ENCODE measurements at places on chromosomes 12 and 14.
A peak's percentile ranks its signal among the peaks of the same experiment; 100 is the strongest.

DNA sequence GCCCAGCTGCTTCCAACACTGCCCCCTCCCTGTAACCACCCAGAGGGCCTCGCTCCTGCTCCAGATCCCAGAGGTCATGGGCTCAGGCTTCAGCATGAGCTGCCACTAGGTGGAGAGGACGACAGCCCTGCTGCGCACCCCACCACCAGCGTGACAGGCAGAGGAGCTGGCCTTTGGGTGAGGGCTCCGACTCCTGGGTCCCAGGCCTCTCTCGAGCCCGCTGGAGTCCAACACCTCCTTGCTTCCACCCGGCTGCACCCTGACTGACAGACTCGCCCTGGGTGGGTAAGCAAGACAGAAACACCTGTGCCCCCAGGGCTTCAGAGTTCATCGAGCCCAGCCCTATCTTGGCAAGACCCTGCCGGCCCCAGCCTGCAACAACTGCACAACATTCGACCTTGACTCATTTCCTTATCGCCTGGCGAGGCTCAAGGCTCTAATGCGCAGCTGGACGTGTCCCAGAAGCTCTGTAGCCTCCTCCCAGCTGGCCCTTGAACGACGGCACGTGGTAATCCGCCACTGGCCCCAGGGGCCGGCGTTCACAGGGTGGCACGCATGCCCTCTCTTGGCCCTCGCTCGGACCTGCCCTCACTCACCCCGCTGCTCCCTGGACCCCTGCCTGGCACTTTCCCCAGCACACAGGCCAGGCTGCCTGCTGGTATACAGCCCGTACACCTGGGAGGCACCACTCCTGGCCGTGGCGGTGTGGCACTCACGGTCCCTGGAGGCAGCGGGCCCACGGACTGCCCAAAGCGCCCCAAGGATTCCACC, 28.0 kb downstream of the VPS37B start:
- no peak for DNase-seq

GRCh38 chr14:99195602-99196309, 76.2 kb downstream of the BCL11B start:
- DNase-seq: no peak

DNA sequence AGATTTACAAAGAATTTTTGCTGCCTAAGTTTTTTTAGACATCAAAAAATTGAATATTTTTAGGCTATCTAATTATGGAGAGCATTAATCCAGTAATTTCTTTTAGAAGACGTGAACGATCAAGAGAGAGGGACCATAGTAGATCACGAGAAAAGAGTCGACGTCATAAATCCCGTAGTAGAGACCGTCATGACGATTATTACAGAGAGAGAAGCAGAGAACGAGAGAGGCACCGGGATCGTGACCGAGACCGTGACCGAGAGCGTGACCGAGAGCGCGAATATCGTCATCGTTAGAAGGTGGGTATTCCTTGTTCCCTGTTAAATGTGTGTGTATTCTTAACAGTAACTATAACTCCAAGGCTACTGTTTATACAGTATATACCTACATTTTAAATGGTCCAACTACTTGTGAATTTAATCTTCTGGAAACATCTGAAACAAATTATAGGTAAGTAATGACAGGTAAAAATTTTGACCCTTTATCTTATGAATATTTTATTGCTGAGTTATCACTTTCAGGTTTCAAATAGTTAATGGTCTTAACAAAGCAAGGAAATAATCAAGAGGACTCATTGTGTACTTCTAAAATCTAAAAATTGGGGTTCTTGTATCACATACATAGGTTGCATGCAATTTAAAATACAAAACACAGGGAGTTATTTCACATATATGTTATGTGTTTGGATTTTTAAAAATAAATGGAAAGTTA, 23.1 kb downstream of the CPSF6 start:
- DNase-seq: no peak

- DNase-seq: no peak
Measured at GRCh38 chr12:85588221-85588620, 248.0 kb downstream of the RASSF9 start.

GRCh38 chr14:73463411-73463810, 5.1 kb upstream of the NUMB start:
- DNase-seq: no peak

DNA sequence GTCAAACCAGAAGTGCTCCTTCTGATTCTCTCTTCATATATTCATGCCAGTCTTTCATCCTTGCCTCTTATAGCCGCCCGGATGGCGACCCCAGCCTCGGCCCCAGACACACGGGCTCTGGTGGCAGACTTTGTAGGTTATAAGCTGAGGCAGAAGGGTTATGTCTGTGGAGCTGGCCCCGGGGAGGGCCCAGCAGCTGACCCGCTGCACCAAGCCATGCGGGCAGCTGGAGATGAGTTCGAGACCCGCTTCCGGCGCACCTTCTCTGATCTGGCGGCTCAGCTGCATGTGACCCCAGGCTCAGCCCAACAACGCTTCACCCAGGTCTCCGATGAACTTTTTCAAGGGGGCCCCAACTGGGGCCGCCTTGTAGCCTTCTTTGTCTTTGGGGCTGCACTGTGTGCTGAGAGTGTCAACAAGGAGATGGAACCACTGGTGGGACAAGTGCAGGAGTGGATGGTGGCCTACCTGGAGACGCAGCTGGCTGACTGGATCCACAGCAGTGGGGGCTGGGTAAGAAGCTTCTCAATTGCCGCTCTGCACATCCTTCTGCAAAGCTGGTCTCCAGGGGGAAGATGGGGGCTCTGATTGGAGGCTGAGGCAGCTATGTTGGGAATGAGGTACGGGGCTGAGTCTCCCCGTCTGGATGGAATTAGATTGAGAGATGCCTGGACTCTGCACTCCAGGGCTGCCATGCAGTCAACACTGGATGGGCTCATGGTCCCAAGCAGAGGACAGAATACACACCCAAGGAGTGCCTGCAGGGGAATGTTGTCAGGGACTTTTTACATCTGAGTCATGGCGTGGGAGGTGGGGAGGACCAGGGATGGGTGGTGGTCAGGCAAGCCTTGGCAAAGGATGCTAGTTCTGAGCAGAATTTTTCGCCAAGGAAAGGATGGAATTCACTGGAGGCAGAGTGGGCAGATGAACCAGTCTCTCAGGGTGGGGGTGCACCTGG, 1.3 kb downstream of the BCL2L2 start:
- no peak for DNase-seq

DNA sequence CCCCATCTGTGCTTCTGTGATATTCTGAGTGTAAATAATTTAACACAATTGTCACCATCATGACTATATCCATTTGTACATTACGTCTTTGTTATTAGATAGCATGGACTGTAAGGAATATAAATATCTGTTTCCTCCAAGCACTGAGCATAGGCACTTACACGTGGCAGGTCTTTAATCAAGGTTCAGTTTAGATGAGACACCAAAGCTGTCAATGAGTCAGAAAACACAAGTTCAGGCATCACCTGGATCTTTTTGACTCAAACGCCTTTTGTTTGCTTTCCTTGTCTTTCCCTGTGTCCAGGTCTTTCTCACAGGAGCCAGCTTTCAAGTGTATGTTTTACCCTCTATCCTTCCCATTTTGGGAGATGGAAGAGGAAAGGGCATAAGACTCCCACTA, 163.2 kb upstream of the CCDC198 start:
- no peak for DNase-seq

DNA sequence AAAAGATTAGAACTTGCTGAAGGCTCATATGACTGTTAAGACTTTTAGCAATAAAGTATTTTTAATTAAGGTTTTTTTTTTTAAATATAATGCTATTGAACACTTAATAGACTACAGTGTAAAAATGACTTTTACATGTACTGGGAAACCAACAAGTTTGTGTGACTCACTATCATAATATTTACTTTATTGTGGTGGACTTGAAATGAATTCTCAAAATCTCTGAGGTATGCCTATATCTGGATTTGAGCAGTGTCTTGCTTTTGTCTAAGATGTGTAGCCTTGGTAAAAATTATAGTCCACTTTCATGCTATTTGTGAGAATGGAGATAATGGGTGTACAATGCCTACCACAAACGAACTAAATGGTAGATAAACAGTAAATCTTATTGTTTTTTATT, 33.9 kb upstream of the NAV3 start:
- DNase-seq: no peak

DNA sequence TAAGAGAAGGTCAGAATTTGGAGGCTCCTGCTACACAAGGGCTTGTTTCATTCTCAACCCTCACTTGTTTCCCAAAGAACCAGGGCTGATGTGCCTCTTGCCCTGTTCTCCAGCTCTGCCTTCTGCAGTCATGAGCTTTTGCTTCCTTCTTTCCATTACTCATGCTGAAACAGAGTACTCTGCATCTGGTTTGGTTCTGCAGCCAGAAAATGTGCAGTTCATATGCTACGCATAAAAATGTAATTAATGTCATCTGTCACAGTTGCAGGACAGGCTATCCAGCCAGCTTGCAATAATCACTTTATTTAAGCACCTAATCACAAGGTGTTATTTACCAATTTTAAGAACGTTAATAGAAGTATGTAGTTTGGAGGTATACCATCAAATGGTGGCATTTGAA, 150.2 kb downstream of the SRGAP1 start:
- DNase-seq: no peak

GRCh38 chr12:103498990-103499389, 3.2 kb upstream of the C12orf42 start:
- no peak for DNase-seq

GRCh38 chr12:56520506-56520905, 1.1 kb upstream of the RBMS2 start:
- DNase-seq: no peak

DNA sequence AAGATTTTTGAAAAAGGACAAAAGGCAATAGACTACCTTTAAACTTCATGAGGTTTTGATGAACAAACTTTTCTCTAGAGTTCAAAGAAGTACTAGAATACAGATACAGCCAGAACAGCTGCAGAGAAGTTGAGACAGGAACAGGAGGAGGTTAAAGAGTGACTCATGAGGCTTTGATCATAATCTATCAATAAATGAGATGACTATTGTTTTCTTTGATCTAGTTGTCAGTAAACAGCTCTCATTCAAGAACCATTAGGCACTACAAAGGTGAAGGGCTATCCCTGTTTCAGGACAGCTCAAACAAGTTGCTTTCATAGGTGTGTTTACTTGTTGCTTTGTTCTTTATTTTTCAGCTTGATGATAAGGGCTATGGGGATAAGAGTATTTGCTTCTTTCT, 2.4 kb downstream of the WASHC3 start:
- DNase-seq: no peak

GRCh38 chr12:32292151-32292550, 107.2 kb upstream of the FGD4 start:
- DNase-seq: no peak

DNA sequence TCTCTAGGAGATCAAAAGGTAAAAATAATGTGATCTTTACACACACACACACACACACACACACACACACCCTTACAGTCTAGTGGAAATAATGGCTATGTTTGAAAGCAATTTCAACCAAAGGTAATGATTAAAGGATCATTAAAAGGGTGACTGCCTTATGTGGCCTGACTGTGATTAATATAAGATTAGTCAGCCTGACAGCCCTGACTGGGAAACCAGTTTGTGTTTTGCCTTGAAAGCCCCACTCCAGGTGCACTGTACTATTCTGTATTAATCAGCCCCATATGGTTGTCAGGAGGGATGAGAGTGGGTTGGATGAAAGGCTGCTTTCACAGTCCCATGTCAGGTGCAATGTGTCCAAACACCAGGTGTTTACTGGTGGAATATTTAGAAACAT, 10.5 kb downstream of the RASSF9 start:
- DNase-seq: no peak

DNA sequence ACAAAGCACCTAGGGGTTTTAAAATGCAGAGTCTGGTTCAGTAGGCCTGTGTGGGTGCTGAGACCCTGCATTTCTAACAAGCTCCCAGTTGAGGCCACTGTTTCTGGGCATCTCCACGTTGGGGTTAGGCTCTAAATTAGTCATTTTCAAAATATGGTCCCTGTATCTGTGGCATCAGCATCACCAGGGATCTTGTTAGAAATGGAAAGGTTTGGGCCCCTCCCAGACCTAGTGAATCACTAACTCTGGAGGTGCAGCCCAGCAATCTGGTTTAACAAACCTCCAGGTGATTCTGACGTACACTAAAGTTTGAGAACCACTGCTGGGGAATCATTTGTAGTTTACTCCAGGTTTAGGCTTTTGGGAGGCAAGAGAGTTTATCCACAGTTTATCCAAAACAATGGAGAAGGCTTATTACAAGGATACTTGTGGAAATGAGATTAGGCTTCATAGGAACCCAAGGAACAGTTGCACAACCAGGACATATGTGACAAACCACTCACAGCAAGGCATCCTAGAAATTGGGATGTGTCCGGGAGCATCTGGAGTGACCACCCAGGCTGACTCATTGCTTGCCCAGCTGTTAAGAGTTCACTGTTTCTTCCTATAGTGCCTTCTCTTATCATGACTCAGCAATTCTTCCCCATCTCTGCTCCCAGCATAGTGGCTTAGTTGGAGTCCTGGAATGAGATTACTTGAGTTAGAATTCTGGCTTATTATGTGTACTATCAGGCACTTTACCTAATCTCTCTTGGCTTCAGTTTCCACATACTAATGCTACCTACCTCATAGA, 71.6 kb upstream of the STXBP6 start:
- no peak for DNase-seq

DNA sequence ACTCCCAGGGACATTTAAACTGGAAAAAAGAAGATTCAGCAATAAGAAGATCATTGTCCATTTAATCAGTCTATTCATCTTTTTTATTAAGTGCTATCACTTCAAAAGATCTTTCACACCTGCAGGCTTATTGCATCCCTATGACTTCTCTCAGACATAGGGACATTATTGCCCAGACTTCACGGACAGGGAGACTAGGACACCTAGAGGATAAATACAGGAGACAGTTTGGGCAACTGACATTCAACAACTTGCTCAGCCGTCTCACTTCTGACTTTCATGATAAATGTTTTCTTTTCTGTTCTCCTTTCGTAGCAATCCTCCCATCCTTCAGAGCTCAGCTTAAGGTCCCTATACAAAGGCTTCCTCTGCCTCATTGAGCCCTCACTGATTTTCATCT, 84.3 kb downstream of the TMEM30B start:
- DNase-seq: no peak

- peak; percentile 72 for DNase-seq
Measured at GRCh38 chr14:91228112-91229004, 16.1 kb downstream of the GPR68 start.

GRCh38 chr12:95385246-95386035, 88.5 kb upstream of the METAP2 start:
- no peak for DNase-seq

GRCh38 chr12:109518820-109519665, 41.6 kb downstream of the UBE3B start:
- peak; percentile 53 for DNase-seq

GRCh38 chr14:23132970-23133369, 13.9 kb upstream of the CEBPE start:
- DNase-seq: no peak

DNA sequence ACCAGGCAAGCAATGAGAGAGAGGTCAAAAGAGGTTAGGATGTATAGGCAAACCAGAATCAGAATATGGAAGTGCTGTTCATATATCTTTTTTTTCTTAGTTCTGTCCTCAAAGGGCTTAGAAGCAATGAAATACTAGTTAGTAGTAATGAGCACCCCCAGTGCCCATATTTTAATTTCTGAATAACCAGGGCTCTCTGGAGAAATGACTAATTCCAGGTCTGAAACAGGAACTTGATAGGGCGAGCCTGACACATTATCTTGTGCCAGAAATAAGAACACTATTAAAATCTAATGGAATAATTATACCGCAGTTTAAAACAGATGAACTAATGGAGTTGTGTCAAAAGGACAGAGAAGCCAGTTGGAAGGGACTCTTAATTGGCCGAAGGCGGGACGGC, 30.9 kb downstream of the BICDL1 start:
- DNase-seq: no peak

GRCh38 chr12:48002773-48003218, 1.5 kb downstream of the COL2A1 start:
- DNase-seq: no peak

GRCh38 chr14:26605602-26606001, 7.8 kb upstream of the NOVA1 start:
- DNase-seq: no peak

Measured in activated CD4-positive, alpha-beta T cell treated with anti-CD3 and anti-CD28 coated beads, Interleukin-2, amount 50 U/mL, for 4 hours (primary cell).